Stimulated activated CD8-positive, alpha-beta memory T cell treated with anti-CD3 and anti-CD28 coated beads, Interleukin-4, amount 100 ng/mL, for 1 hour (primary cell): ENCODE measurements at places on chromosomes 2 and 18.

DNA sequence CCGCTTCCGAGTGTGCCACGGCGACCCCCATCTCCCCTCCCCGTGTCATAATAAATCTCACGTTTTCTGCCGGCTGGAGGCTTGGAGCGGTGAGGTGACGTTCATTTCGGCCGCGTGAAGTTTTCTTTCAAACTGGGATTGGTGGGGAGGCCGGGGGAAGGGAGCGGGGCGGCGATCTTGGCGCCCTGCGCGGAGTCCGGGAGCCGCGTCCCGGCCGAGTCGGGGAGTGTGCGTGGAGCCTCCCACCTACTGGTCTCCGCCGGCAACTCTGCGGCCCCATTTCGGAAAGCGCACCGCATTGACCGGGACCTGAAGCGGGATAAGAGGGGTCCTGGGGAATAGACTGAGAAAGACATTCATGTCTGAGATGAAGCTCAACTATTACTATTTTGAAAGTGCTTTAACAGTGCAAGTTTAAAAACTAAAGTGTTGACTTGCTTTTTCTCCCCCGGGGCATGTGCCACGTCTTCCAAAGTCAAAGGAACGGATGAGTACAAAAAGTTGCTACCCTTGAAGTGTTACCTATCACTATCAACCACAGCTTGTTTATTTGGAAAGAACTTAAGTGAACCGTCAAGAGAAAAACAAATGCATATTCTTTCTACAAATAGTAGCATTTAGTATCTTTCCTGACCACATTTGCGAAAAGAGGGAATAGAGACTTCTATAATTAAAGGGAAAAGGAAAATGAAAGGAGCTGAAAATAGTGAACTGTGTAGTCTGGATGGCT, 818 bp upstream of the IKZF2 start:
- DNase-seq = no peak

- DNase-seq = no peak
Observed at GRCh38 chr18:61420218-61420885, 87.1 kb downstream of the CDH20 start.

- DNase-seq = no peak
Observed at GRCh38 chr2:68238955-68239822, 13.1 kb downstream of the PPP3R1 start.

- no peak for DNase-seq
Observed at GRCh38 chr2:149334156-149334555, 3.8 kb downstream of the LYPD6 start.

GRCh38 chr2:141399270-141399669, 731.5 kb downstream of the LRP1B start:
- no peak for DNase-seq

DNA sequence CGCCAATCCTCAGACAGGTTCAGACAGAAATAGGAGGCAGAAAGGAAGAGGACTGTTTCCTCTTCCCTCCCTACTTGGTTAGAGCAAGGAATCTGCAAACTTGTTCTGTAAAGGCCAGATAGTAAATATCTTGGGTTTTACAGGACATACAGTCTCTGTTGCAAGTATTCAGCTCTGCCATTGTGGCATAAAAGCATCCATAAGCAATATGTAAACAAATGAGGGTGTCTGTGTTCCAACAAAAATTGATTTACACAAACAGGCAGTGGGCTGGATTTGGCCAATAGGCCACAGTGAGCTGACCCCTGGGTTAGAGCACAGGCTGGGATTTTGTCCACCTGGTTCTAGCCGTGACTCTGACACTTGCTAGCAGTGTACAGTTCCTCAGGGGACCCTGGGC, 89.4 kb downstream of the NRP2 start:
- DNase-seq = no peak

- no peak for DNase-seq
Observed at GRCh38 chr2:225456619-225457260, 57.2 kb downstream of the NYAP2 start.

GRCh38 chr18:43061816-43062215, 53.7 kb downstream of the RIT2 start:
- no peak for DNase-seq

- DNase-seq = no peak
Observed at GRCh38 chr2:200161458-200161857, 145.0 kb upstream of the SPATS2L start.
